ENCODE measurements at places on chromosomes 7 and 10.

DNA sequence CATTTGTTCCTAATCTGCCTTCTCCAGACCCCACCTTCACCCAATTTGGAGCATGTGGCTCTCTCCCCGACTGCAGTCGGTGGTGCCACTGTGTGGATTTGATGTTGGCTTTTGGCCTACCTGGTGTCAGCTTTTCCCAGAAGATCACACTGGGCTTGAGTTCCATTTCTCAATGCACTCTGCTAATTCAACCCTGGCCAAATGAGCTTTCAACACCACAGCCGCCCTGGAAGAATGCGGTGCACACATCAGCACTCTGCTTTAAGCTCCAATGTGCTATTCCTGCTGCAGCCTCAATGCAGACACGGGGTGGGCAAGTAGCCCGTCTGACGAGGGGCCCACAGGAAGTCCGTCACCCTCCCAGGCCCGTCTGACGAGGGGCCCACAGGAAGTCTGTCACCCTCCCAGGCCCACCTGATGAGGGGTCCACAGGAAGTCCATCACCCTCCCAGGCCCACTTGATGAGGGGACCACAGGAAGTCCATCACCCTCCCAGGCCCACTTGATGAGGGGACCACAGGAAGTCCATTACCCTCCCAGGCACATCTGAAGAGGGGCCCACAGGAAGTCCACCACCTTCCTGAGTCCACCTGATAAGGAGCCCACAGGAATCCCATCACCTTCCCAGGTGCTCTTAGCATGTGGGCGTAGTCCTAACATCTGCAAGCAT is 64.4 kb downstream of the ASB13 start:
- DNase-seq = no peak

GRCh38 chr10:117412469-117413010 is 37.3 kb upstream of the PDZD8 start:
- no peak for DNase-seq

GRCh38 chr10:10295537-10295936 is 722.1 kb upstream of the CELF2 start:
- no peak for DNase-seq

DNA sequence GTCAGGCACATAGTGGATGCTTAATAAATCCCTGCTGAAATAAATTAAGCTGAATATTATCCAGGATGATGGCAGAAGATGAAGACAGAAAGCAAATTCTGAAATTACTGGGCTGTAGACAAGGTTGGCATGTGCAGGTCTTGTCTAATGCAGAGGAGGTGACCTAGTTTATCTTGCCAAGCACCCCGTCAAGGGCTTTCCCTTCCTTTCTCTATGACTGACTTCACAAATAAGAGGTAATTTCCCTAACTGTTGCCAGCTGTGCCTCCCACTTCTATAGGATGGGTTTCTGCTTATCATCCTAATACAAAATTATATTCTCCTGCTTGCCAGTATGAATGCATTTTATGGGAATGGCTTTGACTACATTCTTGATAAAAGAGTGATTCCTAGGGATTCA is 38.0 kb downstream of the LHFPL3 start:
- no peak for DNase-seq

DNA sequence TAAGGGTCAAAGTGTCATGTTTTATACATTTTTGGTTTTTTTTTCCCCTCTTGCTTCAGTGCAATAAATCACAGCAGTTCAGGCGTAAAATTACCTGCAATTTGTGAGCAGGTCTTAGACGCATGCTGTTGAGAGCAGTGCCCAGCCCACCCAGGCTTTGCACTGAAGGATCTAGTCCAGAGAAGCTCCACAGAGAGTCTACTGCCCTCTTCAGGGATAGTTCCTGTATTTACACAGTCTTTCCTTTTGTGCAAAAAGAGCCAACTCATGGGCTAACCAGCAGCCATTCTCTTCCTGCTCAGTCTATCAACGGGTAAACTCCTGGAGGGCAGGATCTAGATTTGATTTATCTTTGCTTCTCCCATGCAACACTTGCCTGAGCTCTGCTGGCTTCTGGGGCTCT is 82.2 kb upstream of the NAMPT start:
- DNase-seq = peak; percentile 16

GRCh38 chr10:93154531-93154930 is 80.8 kb downstream of the CYP26A1 start:
- DNase-seq = no peak

GRCh38 chr10:85459906-85460305 is 906.7 kb downstream of the GRID1 start:
- no peak for DNase-seq

DNA sequence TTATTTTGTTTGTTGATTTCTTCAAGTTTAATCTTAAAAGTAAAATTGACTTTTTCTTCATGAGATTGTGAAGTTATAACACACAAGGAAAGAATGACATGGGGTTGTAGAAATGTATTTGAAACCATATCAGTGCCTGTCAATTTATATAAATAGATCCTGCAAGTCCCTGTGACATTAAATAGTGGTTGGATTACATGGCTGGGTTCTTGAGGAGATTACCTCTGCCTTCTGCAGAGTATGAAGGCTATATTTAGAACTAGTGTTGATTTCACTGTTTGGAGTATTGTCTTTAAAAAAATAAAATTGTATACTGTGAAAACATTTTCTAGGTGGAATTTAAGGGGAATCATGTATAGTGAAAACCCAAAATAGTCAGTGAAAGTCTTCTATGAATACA is 385.8 kb upstream of the SMIM30 start:
- DNase-seq = no peak

GRCh38 chr10:99938563-99938962 is 71.2 kb downstream of the DNMBP start:
- DNase-seq = no peak

- DNase-seq = no peak
These were observed 116.8 kb upstream of the JCAD start for GRCh38 chr10:30176182-30176581.

GRCh38 chr7:137753948-137754851 is 92.6 kb downstream of the DGKI start:
- no peak for DNase-seq

- peak; percentile 74 for DNase-seq
These were observed 48.3 kb downstream of the ZNF783 start for GRCh38 chr7:149310113-149310836.

DNA sequence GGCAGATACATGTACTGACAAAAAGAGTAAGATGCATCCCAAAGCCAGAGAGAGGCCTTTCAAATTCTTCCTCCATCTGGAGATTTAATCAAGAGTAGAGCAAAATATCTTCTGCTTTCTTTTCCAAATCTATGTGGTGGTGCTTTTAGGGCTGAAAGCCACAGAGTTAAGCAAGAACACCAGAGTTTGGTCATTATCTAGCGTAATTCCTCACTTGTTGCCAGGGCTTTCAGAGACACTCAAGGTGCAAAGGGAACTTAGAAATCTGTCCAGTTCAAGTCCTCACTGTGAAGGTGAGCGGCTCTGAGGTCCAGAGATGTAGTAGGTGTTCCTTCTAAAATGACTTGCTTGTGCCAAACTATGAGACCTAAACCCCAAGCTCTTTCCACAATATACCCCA is 10.9 kb upstream of the NFE2L3 start:
- DNase-seq = no peak

DNA sequence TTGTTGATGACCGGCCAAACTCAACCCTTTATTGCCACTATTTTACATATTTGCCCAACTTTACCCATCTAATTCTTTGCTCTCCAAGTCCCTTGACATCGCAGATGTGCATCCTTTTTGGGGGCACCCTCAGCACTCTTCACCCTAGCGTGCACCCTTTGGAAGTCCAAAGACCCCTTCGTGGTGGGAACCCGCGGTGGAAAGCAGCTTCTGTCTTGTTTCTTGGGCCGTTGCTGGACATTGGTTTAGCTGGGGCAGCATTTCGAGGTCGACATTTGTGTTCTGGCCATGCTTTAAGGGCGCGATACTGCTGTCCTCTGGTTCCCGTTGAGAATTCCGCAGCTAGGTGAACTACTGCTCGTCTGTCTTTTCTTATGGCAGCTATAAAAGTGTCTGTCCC is 326 bp upstream of the PAPOLB start:
- DNase-seq = no peak

DNA sequence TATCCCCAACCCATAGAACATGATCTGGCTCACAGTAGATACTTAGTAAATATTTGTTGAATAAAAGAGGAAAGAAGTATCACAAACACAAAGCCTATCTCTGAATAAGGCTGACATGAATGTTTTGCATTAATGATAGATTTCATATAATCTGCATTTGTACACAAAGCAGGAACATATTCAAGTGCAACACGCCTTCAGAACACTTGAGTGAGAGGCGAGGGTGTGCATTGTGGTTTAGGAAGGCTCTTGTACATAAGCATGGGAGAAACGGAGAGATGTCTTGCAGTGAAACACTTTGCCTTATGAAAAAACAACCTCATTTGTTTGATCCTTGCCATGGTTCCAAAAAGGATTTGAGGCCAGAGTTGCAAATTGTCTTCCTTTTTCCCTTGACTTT is 14.1 kb upstream of the SFMBT2 start:
- no peak for DNase-seq

DNA sequence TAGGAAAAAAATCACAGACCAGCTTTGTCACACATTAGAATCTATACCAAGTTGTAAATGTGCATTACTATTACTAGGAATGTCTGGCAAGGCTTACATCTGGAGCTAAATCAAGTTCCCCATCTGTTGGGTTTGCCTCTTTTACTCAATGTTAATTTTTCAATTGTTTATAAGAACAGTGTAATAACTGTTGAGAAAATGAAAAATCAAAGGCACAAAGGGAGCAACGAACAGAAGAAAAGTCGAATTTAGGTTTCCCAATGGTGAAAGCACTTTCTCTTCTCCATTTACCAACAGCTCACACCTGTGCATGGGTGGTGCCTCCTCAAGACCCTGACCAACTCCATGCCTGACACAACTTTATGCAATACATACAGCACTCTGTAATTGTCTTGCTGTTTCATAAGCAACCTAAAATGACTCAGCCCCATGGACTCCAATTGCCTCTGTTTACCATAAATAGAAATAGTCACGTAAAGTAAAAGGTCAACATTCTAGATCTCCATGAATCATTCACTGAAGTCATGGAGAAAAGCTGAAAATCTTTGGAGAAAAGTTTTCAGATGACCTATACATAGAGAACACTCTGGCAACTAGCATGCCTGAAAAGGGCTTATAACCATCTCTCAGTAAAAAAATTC is 95.5 kb upstream of the KCNIP2 start:
- DNase-seq = no peak

- DNase-seq = no peak
These were observed 46.5 kb downstream of the AMPH start for GRCh38 chr7:38584443-38585210.

DNA sequence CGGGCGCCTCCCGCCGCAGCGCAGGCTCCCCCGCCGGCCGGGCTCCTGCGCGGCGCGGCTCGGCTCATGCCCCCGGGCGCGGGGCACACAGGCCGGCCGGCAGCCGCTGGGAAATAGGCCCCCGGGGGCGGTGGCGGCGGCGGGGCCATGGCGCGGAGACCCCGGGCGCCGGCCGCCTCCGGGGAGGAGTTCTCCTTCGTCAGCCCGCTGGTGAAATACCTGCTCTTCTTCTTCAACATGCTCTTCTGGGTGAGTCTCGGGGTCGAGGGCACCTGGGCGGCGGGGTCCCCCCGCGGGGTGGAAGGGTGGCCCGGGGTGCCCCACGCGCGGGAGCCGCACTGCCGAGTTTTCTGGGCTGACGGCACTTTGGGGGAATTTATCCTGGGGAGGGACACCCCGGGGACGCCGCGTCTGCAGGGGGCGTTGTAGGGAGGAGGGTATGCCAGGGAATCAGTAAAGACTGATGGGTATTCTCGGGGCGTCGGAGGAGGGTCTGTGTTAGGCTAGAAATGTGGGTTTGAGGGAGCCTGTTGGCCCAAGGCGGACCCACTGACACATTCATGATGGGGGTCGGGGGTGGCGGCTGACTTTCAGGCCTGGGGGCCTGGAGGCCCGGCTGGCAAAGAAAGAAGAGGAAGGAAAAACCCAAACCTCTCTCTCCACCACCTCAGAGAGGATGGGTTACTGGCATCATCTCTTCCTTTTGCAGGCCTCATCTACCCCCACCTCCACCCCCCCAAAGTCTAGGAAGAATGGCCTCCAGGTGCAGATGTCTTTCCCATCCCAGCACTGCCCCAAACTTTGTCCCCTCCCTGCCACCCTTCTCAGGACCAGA is 544 bp downstream of the TSPAN33 start:
- no peak for DNase-seq

DNA sequence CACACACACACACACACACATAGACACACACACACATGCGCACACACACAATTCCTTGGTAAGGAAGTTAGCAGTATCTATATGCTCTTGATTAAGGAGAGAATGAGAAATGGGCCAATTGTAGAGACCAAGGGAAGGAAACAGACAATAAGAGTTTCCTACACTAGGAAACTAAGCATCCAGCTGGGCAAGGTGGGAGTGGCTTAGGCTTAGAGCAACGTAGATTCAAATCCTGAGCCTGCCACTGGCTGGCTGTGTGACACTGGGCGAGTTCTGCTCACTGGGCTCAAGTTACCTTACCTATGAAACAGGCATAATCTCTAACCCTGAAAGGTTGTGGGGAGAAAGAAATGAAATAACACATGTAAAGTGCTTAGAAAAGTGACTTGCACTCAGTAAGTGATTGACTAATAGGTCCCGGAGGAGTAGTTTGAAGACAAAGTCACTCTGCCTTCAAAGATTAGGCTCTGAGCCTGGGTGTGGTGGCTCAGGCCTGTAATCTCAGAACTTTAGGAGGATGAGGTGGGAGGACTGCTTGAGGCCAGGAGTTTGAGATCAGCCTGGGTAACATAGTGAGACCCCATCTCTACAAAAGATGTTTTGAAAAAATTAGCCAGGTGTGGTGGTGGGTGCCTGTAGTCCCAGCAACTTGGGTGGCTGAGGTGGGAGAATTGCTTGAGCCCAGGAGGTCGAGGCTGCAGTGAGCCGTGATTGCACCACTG is 701.4 kb downstream of the PARD3 start:
- DNase-seq = no peak

GRCh38 chr7:121107923-121108498 is 119.5 kb downstream of the CPED1 start:
- DNase-seq = peak; percentile 79

DNA sequence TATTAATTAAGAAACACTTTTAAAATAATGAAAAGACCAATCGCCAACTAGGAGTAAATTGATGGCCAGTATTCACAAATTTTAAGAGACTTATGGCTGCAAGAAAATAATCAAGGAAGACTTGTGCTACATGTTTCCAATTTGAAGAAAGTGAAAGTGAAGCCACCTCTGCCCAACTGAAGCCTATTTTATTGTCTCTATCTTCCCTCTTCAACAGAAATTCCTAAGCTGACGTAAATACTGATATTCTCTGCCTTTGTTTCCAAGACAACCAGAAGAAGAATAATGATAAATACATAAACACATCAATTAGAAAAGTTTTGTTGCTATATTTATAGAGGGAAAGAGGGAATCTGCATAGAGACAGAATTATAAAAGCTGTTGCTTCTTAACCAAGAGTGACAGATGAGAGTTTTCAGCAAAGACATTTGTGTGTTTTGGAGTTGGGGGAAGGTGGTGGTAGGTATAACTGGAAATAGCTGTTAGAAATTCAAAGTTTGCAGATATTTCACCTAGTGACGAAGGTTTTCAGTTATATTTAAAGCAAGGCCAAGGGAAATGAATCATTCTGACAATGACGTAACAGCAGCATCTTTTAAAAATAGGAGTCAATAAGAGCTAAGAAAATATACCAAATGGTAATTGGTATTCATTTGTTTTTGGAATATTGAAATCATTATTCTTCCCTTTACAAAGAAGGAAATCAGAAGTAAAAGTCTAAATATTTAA is 576.6 kb upstream of the SORCS1 start:
- no peak for DNase-seq

GRCh38 chr7:112692333-112692732 is 97.9 kb downstream of the TMEM168 start:
- no peak for DNase-seq
